ENCODE measurements at places on chromosomes 4 and X.

- DNase-seq = no peak
Observed at GRCh38 chr4:45324455-45325417, 598.4 kb upstream of the GNPDA2 start.

- DNase-seq = no peak
Observed at GRCh38 chr4:118867311-118868067, 21.2 kb upstream of the SYNPO2 start.

- DNase-seq = no peak
Observed at GRCh38 chr4:154822775-154823174, 41.7 kb downstream of the RBM46 start.

- DNase-seq = no peak
Observed at GRCh38 chr4:157992948-157993839, 179.6 kb downstream of the GASK1B start.

GRCh38 chr4:137212601-137213000 lies 319.7 kb downstream of the PCDH18 start:
- DNase-seq = no peak

GRCh38 chr4:146311238-146311970 lies 97.1 kb downstream of the REELD1 start:
- DNase-seq = no peak

DNA sequence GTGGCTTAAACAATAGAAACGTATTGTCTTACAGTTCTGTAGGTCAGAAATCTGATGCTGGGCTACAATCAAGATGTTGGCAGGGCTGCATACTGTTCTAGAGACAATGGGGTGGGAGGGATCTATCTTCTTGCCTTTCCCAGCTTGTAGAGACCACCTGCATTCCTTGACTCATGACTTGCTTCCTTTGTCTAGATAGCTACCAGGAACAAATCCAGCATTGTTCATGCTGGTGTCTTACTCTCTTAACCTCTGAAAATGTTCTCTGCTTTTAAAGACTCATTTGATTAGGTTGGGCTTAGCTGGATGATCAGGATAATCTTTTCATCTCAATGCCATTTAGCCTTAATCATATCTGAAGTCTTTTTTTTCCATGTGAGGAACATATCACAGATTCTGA lies 169.0 kb downstream of the ZNF330 start:
- DNase-seq = no peak

GRCh38 chr4:139196462-139196861 lies 19.4 kb upstream of the ELF2 start:
- DNase-seq = no peak

GRCh38 chr4:72320223-72320948 lies 248.6 kb downstream of the ADAMTS3 start:
- DNase-seq = no peak

DNA sequence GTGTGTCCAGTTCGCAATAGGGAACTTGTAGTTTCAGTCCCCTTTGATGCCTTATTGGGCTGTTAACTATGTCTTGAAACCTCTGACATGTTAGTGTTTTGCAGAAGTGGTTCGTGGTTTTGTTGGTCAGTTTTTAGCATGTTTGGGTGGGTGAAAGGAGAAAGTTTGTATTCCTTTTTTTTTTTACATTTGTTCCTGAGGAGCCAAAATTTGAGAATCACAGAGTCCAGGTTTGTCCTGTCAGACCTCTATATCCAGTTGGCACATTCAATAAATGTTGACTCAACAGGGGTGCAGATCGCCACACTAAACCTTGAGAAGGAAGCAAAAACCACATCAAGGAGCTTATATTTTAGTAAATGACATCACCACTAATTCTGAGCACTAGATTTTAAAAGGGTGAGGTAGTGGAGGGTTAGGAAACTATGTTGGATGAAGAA lies 26.2 kb downstream of the DLG3 start:
- DNase-seq = no peak

DNA sequence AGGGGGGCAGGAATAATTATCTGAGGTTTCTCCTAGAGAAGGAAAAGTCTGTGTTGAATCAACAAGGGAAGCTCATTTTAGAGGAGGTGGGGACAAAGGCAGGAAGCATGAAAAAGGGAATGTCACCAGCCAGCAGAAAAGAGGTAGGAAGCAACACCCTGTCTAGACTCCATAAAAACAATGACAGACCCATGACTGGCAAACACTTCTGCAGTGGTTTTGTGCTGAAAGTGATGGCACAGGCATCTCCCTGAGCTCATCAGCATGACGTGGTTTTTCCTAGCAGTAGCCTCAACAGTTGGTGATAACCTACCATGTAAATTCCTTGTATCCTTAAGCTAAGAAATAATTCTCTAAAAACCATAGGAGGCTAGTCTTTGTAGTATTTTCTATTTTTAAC lies 110.7 kb upstream of the GALNT7 start:
- no peak for DNase-seq

GRCh38 chr4:62814510-62815047 lies 1594.7 kb downstream of the TECRL start:
- DNase-seq = no peak

- DNase-seq = no peak
Observed at GRCh38 chr4:68021185-68021584, 57.9 kb upstream of the TMPRSS11A start.

GRCh38 chrX:84893897-84894296 lies 109.8 kb upstream of the APOOL start:
- DNase-seq = no peak

DNA sequence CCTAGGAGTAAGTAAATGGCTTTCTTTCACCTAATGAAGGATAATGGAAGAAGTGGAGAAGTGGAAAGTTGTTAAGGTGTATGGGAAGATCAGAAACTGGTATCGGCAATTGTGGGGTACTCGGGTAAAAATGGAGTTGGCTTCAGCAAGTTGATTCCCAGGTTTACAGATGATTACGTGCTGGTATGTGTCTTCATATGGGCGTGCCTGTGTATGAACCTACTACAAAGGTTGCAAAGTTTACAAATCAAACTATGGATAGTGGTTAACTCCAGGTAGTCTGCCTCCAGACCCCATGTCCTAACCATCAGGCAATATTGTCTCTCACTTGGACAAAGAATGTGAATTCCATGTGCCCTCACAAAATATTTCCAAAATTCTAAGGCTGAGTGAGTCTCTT lies 773 bp downstream of the TLR3 start:
- DNase-seq = no peak

- DNase-seq = no peak
Observed at GRCh38 chr4:170776983-170777382, 687.2 kb upstream of the AADAT start.

DNA sequence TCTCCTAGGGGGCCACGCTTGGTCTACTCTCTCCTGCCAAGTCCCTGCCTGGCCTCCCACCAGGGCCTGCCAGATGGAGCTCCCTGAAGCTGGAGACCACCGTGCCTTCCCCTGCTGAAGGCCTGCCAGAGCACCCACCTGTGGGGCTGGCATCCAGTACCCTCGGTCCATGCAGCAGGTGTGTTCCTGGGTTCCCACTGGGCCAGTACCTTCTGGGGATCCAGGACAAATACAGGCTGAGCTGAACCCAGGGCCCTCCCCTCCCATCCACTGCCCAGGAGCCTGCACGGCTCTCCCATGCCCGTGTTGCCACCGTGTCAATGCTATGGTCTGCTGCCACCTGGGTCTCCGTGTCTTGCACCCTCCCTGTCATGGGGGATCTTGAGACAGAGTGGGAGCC lies 68.8 kb downstream of the ABLIM2 start:
- DNase-seq = no peak

GRCh38 chrX:148448686-148449085 lies 51.7 kb upstream of the AFF2 start:
- DNase-seq = no peak

- DNase-seq = no peak
Observed at GRCh38 chr4:101037938-101038413, 309.4 kb downstream of the PPP3CA start.

- DNase-seq = peak; percentile 8
Observed at GRCh38 chr4:78058591-78059523, 1.7 kb downstream of the FRAS1 start.

- no peak for DNase-seq
Observed at GRCh38 chr4:5899396-5899795, 6.5 kb upstream of the CRMP1 start.

DNA sequence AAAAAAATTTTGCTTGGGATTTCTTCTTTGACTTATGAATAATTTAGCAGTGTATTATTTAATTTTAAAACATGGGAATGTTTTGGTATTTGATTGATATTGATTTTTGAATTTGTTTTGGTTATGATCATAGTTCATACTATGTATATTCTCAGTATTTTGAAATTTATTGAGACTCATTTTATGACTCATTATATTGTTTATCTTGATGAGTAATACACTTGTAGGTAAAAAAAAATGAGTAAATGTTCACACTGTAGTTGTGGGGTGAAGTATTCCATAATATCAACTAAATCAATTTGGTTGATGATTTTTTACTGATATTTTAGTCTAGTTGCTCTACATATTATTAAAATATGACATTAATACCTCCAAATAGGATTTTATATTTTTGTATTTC lies 1142.2 kb downstream of the ADGRL3 start:
- DNase-seq = no peak

- no peak for DNase-seq
Observed at GRCh38 chrX:42530027-42530426, 247.9 kb downstream of the PPP1R2C start.

- no peak for DNase-seq
Observed at GRCh38 chr4:19823781-19824180, 427.9 kb upstream of the SLIT2 start.

DNA sequence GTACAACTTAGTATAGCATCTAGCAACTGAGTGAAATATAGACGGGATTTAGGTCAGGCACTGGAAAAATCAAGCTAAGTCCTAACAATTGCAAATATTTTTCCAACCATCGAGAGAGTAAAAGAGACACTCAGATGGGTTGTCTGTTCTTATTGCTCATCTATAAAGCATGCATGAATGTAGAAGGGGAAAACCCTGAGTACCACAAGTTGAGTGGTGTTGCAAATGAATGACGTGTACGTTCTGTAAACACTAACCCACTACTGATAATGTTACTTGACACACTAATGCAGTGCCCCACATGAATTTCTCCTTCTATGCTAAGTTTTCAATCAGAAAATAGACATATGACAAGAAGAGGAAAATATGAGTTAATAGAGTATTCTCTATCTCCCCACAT lies 211.2 kb downstream of the COX18 start:
- no peak for DNase-seq

GRCh38 chr4:143617994-143618679 lies 82.3 kb downstream of the FREM3 start:
- DNase-seq = no peak

All from cortex of kidney (tissue), 1 donor.